ENCODE measurements at places on chromosomes 6 and 20. TPM values are rescaled to one million over a fixed set of nuclear protein-coding genes. Genes with fewer than 3 reads are reported as not detected.
A peak's percentile ranks its signal among the peaks of the same experiment; 100 is the strongest.

GRCh38 chr6:68343901-68344300 lies 291.2 kb upstream of the ADGRB3 start:
- DNase-seq, result peak; percentile 26

DNA sequence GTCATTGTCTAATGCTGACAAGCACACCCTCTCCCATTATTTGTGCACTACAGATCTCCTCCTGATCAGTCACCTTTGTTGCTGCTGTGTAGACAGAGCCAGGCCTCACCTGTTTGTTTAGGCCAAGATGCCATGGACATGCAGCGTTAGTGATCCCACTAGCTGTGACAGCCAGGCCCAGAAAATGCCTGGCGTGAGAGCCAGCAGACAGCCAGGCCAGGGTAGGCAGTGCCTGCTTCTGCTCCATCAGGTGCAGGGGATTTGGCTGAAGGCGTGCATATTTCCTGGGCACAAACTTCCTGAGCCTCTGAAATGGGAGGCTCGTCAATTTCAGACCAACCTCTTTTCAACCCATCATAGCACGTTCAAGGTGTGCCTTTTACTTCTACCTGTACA lies 27.3 kb downstream of the MANBAL start:
- DNase-seq, result no peak

DNA sequence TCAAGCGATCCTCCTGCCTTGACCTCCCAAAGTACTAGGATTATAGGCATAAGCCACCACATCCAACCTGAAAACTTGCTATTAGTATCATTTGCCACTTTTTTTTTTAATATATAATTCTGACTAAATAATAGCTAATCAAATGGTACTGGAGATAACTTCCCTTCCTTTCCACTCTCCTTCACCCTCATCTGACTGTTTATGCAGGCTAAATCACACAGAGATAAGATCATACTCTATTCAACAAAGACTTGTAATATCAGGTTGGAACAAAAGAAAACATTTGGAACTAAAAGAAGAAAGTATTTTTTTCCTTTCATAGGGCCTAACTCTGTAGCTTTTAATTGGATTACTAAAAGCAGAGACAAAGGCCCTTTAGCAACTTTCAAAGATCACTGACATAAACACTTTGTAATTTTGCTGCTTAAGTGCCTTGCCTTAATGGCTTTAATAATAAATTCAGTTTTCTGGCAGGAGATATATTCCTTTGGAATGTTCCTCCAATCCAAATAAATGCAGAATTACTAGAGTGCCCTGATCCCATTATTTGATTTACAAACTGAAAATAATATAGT lies 198.7 kb upstream of the ASCC3 start:
- no peak for DNase-seq

DNA sequence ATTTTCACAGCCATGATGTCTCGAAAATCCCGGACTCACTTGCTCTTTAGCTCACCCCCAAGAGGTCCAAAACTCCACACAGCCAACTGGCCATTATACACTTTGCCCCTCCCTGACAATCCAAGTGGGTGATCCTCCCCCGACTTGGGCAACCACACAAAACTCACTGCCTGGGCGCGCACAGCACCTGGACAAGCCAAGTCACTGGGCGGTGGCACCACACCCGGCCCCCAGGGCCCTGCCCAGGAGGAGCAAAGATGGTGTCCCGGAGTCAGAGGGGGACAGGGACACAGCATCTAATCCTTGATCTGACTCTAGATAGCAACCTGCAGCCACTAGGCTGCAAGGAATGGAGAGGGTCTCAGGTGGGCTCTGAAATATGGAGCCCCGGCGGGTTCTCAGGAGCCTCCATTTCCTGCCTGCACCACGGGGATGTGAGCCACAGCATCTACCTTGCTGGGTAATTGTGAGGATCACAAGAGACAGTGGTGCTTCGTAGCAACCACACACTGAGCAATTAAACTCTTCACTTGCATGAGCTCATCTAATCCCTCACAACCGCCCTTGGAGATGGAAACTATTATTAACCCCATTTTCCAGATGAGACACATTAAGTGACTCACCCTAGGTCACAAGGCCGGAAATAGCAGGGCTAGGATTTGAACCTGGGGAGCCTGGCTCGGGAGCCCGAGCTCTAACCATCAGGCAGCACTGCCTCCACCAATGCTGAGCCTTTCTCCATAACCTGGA lies 66.6 kb downstream of the BMP7 start:
- no peak for DNase-seq

- DNase-seq, result no peak
These were observed 2.5 kb upstream of the TNFRSF6B start for GRCh38 chr20:63693733-63694583.

- DNase-seq, result no peak
These were observed 141.1 kb upstream of the AFDN start for GRCh38 chr6:167685654-167686053.

DNA sequence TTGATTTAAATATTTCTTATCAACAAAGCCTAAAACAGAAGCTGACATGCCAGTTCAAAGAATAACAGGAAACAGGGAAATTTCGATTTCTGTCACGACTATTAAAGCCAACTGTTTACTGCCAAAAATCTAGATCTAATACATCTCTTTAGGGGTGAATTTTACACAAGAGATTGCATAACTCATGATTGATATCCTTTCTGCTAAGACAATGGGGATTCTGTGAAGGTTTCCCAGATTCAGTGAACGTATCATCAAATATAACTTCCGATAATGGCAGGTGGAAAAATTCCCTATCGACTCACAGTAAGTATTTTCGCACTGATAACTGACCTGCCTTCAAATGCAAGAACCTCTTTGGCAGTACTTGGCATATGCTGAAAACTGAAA lies 42.9 kb downstream of the NHSL1 start:
- DNase-seq, result no peak

Gene UBD
- polyA plus RNA-seq, result 13.9 TPM

Gene TMEM200A
- polyA plus RNA-seq, result 0.34 TPM

Gene SRC
- 229 TPM for polyA plus RNA-seq

Gene RMND1
- polyA plus RNA-seq, result 30.0 TPM

Gene CCDC170
- 0.67 TPM for polyA plus RNA-seq
